ENCODE measurements at places on chromosomes 11 and 22.

DNA sequence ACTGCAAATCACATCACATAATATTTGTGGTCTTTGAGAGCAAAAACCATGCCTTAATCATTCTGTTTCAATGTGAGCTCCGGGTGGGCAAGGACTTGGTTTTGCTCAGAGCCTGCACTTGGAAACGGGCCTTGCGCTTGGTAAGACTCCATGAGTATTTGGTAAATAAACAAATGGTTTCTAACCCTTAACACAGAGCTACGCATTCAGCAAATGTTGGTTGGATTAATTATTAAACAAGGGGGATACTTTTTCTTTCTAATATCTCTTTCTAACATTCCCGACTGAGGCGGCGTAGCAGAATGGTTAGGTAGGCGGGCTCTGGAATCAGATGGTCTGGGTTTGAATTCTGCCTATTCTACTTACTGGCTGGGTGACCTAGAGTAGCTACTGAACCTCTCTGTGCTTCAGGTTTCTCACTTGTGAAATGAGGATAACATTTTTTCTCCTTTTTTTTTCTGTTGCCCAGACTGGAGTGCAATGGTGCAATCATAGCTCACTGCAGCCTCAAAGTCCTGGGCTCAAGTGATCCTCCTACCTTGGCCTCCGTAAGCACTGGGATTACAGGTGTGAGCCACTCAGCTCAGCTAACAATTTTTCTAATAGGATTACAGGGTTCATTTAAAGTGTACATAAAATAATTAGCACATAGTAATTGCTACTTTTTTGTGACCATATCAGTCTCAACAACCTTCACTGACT is 3.4 kb upstream of the FAM83F start:
- no peak for DNase-seq

DNA sequence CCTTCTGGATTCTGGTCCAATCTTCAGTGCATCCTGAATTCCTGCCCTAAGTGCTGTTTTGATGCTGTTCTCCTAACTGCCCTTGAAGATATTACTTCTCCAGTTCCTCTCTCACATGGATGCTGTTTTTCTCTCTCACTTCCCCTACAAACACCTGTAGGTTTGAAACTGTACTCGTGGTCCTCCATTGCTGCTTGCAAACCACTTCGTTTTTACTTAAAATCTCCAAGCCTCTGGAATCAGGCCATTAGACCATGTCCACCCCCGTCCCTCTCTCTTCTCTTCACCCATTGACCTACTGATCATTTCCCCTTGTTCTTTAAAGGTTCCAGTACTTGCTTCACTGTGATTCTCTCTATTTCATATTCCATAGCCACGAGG is 988.1 kb downstream of the NTM start:
- no peak for DNase-seq

- DNase-seq: no peak
Measured at GRCh38 chr22:50630376-50630775, 2.4 kb upstream of the ARSA start.

GRCh38 chr11:63919267-63920125 is 2.5 kb upstream of the RCOR2 start:
- DNase-seq: peak; percentile 70

- no peak for DNase-seq
Measured at GRCh38 chr11:57146301-57146700, 35.5 kb upstream of the LRRC55 start.

GRCh38 chr22:35930933-35931332 is 97.7 kb downstream of the RBFOX2 start:
- DNase-seq: no peak

GRCh38 chr22:30872285-30873041 is 96.1 kb downstream of the MORC2 start:
- DNase-seq: peak; percentile 48

GRCh38 chr11:116871248-116871647 is 33.8 kb upstream of the APOA1 start:
- no peak for DNase-seq

DNA sequence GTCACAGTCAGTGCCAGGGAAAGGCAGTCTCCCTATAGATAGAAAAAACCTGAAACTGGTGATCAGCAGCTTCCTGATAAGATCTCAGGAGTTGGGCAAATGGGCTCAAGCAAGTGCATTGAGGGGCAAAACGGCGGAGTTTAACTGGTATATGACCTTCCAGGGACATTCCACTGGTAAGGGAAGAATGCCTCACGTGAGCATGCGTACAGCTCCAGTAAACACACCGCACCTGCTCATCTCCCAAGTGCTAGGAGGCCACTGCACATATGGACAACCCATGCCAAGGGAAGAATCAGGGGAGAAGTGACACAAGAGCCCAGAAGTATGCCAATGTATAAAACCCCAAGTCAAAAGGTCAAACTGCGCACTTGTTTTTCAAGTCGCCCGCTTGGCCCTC is 11.6 kb downstream of the HEPHL1 start:
- DNase-seq: no peak

DNA sequence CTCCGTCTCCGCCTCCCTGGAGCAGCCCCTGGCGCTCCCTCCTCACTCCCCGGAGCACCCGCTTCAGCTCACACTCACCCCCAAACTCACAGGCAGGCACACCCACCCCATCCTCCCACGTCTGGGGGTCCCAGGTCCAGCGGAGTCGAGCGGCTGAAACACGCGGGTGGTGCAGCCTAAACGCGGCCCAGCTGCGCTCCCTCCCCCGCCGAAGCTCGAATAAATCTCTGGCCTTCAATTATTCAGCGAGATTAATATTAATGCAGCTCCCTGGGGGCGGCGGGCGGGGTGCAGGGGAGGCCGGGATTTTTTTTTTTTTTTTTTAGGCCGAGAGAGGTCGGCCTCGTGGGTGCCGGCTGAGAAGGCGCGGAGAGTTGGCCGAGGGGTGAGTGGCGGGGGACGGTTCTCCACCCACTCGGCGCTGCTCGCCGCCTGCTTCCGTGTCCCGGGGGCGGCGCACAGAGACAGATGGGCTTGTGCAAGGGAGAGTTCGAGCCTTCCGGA is 524 bp upstream of the SLC1A2 start:
- no peak for DNase-seq

GRCh38 chr11:23569547-23569946 is 709.3 kb upstream of the CCDC179 start:
- no peak for DNase-seq

DNA sequence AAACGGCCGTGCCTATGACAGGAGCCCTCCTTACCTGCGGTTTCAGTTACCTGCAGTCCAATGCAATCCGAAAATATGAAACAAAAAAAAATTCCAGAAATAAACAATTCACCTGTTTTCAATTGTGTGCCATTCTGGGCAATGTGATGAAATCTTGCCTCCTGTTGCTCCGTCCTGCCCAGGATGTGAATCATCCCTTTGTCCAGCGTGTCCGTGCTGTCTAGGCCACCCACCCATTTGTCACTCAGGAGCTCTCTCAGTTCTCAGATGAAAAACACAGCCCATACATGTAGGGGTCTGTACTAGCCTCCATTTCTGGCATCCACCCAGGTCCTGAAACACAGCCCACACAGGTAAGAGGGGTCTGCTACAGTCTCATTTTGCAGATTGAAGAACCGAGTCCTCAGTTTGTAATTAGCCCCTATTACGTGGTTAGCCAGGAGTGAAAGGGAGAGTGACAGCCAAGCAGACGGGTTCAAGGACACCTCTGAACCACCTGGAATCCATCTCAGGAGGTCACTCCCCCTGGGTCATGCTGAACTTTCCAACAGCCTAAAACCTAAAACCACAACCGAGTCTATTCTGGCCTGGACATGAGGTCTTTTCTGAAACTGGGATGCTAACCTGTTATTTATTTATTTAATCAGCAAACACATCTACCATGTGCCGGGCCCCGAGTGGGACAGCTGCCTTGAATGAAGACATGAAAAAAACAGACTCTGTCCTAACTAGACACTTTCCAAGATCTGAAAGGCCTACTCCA is 317.2 kb downstream of the SHANK2 start:
- DNase-seq: no peak

DNA sequence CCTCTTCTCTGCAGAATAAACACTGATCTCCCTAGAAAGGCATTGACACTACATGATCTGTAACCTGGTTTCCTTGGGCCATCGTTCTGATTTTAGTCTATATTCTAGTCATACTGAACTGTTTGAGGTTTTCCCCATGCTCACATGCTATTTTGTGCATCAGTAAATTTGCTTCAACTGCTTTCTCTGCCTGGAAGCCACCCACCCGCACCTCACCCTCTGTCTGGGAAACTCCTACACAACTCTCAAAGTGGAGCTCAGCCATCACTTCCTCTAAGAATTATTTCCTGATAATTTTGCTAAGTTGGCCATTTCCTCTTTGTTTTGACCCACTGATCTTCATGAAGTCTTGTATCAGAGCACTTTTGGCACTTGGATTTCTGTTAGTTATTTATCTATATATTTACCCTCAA is 36.1 kb downstream of the MMP20 start:
- no peak for DNase-seq

- DNase-seq: no peak
Measured at GRCh38 chr11:47532597-47533213, 20.2 kb downstream of the CELF1 start.

GRCh38 chr11:76752321-76753143 is 30.6 kb upstream of the TSKU start:
- no peak for DNase-seq

DNA sequence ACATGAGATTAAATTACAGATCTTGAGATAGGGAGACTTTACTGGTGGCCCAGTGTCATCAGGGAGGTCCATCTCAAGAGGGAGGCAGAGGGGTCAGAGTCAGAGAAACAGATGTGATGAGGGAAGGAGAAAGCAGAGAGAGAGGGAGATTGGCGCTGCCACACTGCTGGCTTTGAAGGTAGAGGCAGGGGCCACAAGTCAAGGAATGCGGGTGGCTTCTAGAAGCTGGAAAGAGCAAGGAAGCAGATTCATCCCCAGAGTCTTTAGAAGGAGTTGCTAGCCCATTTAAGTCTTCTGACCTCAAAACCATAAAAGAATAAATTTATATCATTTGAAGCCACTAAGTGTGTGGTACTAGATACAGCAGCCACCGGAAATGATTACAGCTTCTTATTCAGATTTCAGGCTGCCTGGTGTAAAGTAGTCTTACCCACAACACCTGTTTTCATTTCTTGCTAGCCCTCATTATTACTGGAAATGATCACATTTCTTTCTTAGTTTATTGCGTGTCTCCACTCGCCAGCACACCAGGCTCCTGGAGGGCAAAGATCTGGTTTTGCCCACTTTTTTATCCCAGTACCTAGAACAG is 12.6 kb upstream of the SERPINH1 start:
- DNase-seq: no peak

GRCh38 chr22:43014316-43014868 is 557 bp downstream of the PACSIN2 start:
- no peak for DNase-seq

GRCh38 chr11:104061853-104062521 is 25.5 kb downstream of the DDI1 start:
- DNase-seq: no peak

GRCh38 chr11:112211536-112211935 is 14.7 kb upstream of the PTS start:
- no peak for DNase-seq

DNA sequence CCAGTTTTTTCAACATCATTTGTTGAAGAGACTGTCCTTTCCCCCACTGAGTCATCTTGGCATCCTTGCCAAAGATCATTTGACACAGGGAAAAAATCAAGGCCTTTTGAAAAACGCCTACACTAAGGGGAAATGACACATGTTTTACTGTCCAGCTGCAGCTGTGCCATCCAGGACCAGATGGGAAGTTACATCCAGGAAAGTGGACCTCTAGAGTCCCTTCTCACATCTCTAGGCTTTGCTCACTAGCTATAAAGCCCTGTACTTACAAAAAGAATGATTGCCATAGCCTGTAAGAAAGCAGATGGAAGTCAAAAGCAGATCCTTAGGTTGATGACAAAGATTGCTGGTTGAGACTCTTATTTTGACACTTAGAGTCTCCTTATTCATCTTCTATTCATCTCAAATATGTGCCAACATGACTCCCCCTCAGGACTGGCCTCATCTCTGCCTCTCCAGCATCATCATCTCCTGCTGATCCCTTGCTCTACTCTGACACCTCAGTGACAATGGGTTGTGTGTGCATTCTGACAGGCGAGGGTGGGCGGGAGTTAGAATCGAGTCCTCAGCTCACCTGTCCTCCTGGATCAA is 22.8 kb downstream of the OSBP2 start:
- DNase-seq: no peak

GRCh38 chr11:61701242-61701886 is 21.2 kb downstream of the DAGLA start:
- no peak for DNase-seq

- no peak for DNase-seq
Measured at GRCh38 chr11:6523253-6523652, 26.2 kb downstream of the DNHD1 start.

GRCh38 chr11:16935518-16936302 is 78.5 kb downstream of the PLEKHA7 start:
- DNase-seq: peak; percentile 28

DNA sequence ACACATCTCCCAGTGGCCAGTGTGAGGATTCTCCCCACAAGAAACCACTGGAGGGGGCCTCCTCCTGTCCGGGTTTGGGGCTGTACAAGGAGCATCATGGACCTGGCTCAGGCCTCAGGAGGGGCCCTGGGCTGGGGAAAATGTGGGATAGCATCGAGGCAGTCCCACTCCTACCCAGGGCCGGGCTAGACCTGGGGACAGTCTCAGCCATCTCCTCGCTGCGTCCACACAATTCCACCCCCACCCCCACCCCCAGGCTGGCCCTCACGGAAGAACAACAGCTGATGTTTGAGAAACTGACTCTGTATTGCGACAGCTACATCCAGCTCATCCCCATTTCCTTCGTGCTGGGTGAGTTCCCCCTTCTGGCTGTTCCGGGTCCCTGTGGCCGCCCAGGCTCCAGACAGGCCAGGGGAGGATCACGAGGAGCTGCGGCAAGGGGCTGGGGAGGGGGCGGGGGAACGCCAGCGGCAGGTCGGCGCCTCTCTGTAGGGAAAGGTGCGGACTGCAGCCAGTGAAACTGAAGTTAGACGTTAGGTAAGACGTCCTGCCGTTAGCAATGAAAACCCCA is 4.8 kb downstream of the BEST1 start:
- DNase-seq: no peak

- DNase-seq: no peak
Measured at GRCh38 chr11:15835788-15836411, 520.4 kb downstream of the SOX6 start.

- DNase-seq: peak; percentile 70
Measured at GRCh38 chr11:2314525-2315394, 12.9 kb downstream of the TSPAN32 start.

DNA sequence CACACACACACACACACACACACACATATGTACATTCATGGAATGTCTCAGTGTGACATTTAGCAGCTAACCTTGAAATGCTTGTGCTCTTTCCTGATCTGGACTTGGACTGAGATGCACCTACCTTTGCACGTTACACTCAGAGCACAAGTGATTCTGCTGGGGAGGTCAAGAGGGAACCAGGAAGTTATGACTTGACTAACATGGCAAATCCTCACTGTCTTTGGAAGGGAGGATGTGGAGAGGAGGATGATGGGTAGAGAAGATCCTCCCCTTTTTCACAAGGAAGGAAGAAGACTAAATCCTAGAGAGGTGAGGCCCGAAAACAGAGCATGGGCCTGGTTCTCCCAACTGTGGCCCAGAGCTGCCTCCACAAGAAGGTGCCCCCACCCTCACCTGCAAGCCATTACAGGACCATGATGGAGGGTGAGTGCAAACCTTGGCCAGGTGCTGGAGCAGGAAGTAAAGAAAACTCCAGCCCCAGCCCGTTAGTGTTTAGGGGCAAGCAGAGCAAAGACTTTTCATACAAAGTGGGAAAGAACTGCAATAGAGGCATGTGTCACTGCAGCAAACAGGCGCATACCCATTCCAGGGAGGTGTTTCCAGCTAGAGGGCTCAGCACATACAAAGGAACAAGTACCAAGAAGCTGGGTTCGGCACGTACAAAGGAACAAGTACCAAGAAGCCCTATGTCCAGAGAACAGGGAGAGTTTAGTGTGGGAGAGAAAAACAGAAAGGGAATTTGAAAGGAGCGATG is 26.4 kb downstream of the SCN4B start:
- no peak for DNase-seq
